ENCODE measurements at places on chromosomes 4 and X.
A peak's percentile ranks its signal among the peaks of the same experiment; 100 is the strongest.

DNA sequence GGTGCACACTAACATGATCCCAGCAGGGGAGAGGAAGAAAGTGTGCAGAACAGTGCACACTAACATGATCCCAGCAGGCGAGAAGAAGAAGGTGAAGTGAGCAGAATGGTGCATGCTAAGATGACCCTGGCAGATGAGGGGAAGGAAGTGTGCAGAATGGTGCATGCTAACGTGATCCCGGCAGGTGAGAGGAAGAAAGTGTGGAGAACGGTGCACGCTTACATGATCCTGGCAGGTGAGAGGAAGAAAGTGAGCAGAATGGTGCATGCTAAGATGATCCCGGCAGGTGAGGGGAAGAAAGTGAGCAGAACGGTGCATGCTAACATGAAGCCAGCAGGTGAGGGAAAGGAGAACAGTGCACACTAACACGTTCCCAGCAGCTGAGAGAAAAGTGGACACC is 83.7 kb downstream of the ACOX3 start:
- no peak for ATAC-seq

- no peak for ATAC-seq
These were observed 156.1 kb upstream of the EOLA2 start for GRCh38 chrX:150094375-150094774.

- ATAC-seq = no peak
These were observed 494.4 kb downstream of the KCNIP4 start for GRCh38 chr4:21454201-21454600.

DNA sequence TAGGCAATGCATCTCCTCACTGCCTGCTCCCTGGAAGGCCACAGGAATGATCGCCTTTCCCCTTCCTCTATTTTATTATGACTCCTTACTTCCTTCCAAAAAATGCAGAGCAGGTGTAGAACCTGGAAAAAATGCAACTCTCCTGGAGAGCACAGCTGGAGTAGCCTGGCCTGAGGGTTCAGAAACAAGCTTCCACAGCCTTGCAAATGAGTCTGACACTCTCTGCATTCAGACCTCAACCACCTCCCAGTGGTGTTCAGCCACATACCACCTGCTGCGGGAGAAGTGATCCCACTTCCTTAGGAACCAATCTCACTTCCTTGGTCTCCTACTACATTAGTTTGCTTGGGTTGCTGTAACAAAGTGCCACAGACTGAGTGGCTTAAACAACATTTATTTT is 368.1 kb upstream of the NOCT start:
- ATAC-seq = no peak

DNA sequence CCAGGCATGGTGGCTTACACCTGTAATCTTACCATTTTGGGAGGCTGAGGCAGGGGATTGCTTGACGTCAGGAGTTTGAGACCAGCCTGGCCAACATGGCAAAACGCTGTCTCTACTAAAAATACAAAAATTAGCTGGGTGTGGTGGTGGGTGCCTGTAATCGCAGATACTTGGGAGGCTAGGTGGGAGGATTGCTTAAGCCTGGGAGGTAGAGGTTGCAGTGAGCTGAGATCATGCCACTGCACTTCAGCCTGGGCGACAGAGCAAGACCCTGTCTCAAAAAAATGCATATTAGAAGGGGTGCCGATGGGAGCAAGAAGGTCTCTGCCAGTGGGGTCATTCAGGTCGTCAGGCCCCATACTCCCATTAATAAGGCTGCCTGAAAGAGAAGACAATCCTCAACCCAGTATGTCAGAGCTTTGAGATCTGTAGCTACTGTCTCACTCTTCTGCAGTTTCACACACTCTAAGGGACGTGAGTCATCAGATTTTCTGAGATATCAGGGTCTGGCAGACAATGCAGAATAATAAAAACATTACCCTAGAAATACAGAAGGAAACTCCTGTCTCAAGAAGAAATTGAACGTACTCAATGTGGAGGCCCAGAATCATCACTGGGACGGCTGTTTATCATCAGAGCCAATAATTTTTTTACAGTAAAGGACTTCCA is 176.7 kb upstream of the FAT1 start:
- ATAC-seq = no peak

GRCh38 chrX:16700734-16701133 is 11.7 kb downstream of the CTPS2 start:
- no peak for ATAC-seq

DNA sequence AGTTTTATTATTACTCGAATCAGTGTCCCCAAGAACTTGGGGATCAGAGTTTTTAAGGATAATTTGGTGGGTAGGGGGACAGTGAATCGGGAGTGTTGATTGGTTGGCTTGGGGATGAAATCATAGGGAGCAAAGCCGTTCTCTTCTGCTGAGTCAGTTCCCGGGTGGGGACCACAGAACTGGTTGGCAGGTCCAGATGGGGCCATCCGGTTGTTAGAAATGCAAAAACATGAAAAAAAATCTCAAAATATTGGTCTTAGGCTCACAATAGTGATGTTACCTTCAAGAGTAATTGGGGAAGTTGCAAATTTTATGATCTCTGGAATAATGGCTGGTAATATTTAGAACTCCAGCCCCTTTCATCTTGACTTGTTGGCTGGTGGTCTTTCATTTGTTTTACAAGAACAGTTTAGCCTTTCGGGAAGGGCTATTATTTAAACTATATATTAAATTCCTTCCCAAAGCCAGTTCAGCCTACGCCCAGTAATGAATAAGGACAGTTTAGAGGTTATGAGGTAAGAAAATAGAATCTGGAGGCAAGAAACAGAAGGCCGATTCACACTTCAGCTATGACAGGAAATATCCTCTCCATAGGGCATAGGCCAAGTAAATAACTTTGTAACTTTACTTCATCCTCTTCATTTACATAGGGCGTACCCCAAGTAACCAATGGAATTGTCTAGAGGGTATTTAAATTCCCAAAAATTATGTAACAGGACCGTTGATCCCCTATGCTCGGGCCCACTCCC is 164.1 kb upstream of the STS start:
- ATAC-seq = no peak

- peak; percentile 72 for ATAC-seq
These were observed 119.1 kb upstream of the OTUD4 start for GRCh38 chr4:145299380-145300076.

- ATAC-seq = no peak
These were observed 611 bp downstream of the TEX11 start for GRCh38 chrX:70907900-70908299.

- ATAC-seq = no peak
These were observed 851.9 kb upstream of the FRG1 start for GRCh38 chr4:189088780-189089179.

Data from stimulated activated memory B cell treated with anti-CD40 and anti-IgM and Interleukin-4, amounts not matched to agents 10 μg/mL and 1 μg/mL and 100 μg/mL, for 72 hours (primary cell).